ENCODE measurements at places on chromosomes 7 and 10.

GRCh38 chr10:10527861-10528562 lies 489.7 kb upstream of the CELF2 start:
- no peak for DNase-seq

DNA sequence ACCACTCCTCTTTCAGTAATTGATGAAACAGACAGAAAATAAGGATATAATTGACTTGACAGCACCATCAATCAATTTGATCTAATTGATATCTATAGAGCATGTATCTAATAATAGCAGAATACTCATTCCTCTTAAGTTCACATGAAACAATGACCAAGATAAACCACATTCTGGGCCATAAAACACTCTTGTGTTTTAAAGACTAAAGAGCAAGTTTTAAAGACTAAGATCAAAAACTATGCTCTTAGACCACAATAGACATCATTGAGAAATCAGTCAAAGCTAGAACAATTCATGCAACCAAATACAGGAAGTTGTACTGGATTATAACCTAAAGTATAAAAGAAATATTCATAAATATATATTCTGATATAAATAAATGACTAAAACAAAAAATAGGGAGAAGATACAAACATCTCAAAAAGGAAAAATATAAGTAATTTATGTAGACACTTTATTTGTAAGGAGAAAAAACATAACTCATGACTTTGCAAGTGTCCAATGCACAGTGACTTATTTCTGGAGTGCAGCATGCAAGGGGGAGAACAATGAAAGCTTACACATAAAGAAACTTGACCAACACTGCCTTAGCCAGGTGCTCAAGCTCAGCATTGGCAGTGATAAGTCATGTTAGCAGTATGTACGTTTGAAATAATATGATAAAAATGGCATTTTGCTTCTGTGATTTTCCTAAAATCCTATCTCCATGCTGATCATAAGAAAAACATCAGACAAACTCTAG lies 312.7 kb upstream of the IGFBP3 start:
- DNase-seq = no peak

- no peak for DNase-seq
These were observed 49.9 kb downstream of the PTEN start for GRCh38 chr10:87913156-87913921.

DNA sequence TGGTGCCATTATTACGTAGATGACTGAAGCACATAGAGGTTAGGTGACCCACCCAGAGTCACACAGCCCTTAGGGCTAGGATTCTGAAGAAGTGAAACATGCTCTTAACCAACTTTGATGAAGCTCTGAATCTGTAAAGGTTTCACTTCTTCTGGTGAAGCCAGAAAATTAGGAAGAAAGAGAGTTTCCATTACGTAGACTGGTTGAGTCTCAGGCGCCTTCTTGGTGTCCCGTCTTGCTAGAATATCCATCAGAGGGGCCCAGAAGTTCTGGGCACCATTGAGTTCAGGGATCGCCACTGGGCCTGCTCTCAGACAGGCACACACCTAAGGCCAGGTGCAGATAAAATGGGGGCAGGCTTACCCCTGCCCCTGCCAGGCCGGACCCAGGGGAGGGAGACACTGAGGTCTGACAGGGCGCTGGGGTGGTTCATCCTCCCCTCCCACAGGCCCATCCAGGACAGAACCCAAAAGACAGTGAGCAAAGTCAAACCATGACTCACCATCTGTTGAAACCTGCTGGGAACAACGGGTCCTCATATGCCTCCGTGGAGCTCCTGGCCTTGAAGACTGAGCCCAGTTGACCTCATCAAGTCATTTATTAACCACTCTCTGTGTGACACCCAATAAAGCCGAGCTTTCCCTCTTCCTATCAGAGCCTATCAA lies 33.2 kb downstream of the DRGX start:
- DNase-seq = no peak

GRCh38 chr10:21505711-21506278 lies 19.7 kb downstream of the SKIDA1 start:
- no peak for DNase-seq

- DNase-seq = no peak
These were observed 35.6 kb downstream of the PLAC9 start for GRCh38 chr10:80168162-80168511.
